ENCODE measurements at places on chromosomes 1 and 21.

DNA sequence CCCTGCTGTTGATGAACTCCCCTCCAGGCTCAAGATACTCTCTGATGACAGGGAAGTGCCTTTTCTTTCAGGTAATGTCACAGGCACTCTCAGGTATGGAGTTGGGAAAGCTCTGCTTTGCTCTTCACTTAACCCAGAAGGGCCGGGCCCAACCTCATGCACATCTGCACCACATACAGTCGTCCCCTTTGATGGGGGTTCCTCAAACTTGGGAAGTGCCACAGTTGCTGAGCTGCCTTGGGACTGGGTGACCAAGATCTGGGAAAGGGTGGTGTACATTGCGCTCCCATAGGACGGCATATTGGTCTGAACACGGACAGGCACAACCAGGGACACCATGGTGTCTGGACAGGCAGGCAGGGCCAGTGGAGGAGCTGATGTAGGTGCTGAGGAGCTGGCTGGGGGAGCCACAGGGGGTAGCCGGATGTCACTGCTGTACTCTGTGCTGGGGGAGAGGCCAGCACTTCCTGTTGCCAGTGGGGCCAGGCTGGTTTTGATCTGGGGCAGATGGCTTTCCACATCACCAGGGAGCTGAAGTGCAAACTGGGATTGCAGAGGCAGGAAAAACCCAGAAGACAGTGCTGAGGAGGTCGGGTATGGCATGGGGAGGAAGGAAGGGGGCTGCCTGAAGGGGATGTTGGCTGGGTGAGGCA is 96.2 kb upstream of the EDN2 start:
- no peak for DNase-seq

- no peak for DNase-seq
Observed at GRCh38 chr1:40692429-40692895, 958 bp downstream of the NFYC start.

DNA sequence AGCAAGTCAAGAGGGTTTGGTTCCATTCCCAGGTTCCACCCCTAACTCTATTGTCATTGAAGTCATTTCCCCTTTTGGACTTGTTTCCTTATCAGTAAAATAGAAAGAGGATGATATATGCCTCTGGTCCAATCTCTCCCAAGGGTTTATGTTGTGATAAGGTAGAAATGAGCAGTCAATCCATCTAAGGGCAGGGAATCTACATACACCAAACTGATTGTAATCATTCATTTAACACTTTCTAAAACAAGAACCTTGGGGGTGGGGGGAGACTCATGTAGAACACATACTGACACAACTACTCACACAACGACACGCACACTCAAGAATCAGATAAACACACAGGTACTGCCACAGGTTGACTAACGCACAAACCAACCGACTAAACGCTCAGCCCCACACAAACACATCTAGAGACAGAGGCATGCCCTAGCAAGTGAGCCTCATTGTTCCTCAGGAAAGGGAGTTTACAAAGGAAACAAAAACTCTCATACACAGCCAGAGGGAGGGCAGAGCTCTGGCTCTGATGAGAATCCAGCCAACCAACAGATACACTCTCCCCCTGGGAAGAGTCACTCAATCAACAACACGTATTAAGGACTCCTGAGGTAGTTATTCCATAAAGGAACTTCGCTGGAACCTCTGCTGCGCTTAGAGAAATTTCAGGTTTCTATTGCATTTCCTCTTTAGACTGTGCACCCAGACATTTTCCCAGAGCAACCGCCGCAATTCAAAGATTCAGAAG is 1.0 kb downstream of the F11R start:
- no peak for DNase-seq

DNA sequence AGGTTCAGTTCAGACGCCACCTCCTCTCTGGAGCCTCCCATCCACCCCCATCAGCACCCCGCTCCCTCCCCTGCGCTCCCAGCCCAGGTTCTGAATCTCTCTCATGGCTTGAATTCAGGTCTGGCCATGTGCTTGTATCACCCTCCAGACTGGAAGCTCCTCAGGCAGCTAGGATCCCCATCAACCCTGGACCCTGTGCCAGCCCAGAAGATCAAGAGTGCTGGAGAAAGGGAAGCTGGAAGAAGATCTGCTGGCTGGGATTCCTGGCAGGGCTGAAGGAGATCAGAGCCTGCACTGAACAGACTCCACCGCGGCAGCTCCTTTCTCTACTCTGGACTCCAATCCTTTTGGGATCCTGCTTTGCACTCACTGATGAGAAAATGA is 11.7 kb upstream of the TINAGL1 start:
- no peak for DNase-seq

- DNase-seq: no peak
Observed at GRCh38 chr21:43593078-43593477, 66.2 kb downstream of the HSF2BP start.

GRCh38 chr1:109793089-109793485 is 29.4 kb upstream of the EPS8L3 start:
- no peak for DNase-seq

DNA sequence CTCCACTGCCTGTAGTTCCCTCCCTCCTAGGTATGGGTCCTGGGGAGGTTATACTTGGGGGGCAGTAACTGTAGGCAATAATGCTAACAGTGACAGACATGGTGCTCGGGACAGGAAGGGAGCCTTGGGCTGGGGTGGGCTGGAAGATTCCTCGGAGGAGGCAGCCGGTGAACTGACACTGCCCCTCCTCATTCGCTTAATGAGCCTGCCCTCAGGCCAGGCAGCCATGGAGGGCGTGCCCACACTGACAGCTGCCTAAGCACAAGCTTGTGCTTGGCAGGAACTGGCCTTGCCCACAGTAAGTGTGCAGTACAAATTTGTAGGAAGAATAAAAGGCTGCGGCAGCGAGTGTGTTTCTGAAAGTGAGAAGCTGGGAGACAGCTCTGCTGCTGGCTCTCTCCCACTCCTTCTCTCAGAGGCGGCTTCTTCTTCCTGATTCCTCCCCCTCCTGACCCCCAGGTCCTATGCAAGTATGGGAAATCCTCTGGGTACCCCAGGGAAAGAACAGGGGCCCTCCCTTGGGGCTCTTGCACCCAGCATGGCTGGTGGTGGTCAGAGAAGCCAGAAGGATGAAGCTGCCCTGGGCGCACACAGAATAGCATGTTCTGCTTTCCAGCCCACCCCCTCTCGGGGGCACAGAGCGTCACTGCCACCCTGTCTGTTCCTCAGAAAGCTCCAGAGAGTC is 23.6 kb downstream of the OPTC start:
- DNase-seq: no peak

DNA sequence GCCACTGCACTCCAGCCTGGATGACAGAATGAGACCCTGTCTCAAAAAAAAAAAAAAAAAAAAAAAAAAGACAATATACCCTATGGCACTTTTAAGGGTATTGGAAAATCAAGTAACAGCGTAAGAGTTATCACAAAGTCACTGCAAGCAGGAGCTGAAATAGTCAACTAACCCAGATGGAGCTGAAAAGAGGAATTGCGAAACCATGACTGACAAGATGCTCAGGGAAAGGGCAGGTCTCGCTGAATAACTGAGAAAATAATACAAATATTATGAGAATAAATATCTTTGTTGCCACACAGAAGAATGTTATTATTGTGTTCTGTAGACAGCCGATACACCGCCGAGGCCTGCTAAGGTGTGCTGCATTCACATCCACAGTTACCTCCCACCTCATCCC is 17.8 kb downstream of the HLCS start:
- no peak for DNase-seq
